Activated T-helper 9 cell treated with anti-CD3 and anti-CD28 coated beads, Interleukin-2, amount 50 U/mL, for 16 hours (primary cell): ENCODE measurements at places on chromosomes 5 and 9.

DNA sequence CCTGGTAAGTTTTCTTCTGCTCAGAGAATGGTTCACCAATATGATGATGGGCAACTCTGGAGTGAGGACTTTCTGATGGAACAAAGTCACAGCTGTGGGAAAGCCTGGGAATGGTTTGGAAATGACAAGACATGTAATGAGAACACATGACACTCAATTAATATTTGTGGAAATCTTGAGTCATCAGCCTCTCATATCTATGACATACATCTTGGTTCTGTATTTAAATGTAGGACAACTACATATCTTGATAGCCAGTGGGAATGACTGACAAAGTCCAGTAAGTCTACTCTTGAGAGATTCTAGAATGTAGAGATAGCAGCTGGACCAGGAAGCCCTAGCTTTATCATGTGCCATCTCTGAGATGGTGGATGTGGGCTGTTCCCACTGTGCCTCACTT is 85.5 kb downstream of the PALM2AKAP2 start:
- no peak for DNase-seq

GRCh38 chr9:124215956-124216355 is 41.8 kb upstream of the NEK6 start:
- no peak for DNase-seq

GRCh38 chr9:130672933-130673615 is 8.7 kb downstream of the PRDM12 start:
- DNase-seq = no peak

- no peak for DNase-seq
Measured at GRCh38 chr9:135501261-135502167, 1.0 kb downstream of the MRPS2 start.

GRCh38 chr5:160039810-160040470 is 31.0 kb downstream of the TTC1 start:
- DNase-seq = no peak

DNA sequence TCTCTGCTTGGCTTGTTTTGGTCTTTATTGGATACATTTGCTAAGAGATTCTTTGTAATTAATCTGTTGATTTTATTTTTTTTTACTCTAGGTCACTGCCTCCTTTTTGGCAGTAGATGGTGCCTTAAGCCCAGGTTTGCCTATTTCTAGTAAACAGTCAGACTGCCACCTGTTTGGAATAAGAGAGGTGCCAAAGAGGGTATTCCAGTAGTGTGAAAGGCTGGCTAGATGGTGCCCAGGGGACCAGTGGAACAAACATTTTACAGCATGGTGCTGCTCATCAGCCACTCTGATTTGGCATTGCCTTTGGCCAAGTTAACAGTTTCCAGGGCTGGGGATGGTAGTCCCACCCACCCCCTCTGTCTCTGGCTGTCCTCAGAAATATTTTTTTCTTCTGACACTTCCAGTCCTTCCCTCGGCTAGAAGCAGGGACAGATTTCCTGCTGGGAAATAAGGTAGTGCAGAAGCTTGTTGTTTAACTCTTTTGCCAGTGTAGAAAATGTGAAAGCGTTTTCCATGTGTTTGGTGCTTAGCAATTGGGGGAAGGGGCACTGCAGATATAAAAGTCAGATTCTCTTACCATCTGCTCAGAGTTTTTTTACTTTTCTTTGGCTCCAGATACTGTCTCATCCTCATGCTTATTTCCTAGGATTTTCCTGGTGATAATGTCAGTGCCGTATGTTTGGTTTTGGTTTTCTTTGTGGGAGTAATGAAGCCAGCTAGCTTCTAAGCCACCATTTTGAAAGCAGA is 36.6 kb upstream of the FBXL7 start:
- no peak for DNase-seq

- DNase-seq = no peak
Measured at GRCh38 chr9:124133727-124134126, 122.2 kb downstream of the LHX2 start.

GRCh38 chr5:142584891-142585290 is 101.0 kb downstream of the FGF1 start:
- DNase-seq = no peak

DNA sequence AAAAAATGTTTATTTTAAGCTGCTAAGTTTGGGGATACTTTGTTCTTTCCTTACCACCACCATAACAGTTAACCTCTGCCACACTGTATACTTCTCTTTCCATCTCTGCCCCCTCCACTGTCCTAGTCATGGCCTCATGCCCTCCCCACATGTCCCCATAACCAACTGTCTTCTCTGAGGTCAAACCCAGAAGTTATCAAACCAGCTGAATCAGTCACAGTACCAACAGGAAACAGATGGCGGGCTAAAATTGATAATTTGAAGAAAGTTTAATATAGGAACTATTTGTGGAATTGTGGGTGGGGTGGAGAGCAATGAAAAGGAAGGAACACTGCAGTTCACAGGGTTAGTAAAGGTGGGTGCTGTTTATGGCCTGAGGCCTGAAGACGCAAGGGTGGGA is 5.7 kb upstream of the DCTN4 start:
- no peak for DNase-seq

- no peak for DNase-seq
Measured at GRCh38 chr9:92440751-92441046, 16.4 kb upstream of the OMD start.

- DNase-seq = no peak
Measured at GRCh38 chr5:170173227-170173626, 59.6 kb upstream of the C5orf58 start.

- no peak for DNase-seq
Measured at GRCh38 chr9:78031444-78031892, at the start of gene GNAQ. GNAQ (minus strand) TSS chr9:78031811; CDS start chr9:78031235, 576 bp downstream.

DNA sequence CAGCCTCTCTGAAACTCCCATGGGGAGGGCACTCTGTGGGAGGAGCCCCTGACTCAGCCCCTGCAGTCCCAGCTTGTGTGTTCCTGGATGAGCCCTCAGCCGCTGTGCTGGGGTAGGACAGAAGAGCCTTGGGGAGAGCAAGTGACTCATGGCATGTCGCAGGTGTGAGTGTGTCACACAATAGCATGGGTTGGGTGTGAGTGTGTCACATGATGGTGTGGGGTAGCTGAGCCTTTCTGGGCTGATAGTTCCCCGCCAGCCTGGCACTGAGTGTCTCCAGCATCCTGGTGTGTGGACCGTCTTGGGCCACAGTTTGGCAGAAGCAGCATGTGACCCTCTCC is 83.4 kb downstream of the PHF2 start:
- no peak for DNase-seq

DNA sequence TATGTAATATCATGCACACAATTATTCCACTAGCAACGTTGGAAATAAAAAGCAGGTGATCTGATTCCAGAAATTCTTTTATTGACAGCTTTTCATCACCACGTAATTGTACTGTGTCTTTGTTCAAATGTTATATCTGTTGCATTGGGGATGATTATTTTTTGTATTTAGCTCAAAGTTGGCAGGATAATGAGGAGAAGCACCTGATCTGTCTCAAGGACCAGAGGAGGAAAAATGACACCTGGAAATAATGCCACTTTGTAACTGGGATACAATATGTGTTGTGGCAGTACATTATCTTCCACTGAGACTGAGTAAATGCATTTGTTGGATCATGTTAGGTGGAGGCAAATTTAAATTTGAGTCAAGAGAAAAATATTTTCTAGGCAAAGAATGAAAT is 1298.8 kb upstream of the CDH6 start:
- DNase-seq = no peak

- no peak for DNase-seq
Measured at GRCh38 chr5:90356176-90356575, 53.4 kb downstream of the CETN3 start.

- no peak for DNase-seq
Measured at GRCh38 chr9:123776708-123777537, 153.0 kb downstream of the DENND1A start.

DNA sequence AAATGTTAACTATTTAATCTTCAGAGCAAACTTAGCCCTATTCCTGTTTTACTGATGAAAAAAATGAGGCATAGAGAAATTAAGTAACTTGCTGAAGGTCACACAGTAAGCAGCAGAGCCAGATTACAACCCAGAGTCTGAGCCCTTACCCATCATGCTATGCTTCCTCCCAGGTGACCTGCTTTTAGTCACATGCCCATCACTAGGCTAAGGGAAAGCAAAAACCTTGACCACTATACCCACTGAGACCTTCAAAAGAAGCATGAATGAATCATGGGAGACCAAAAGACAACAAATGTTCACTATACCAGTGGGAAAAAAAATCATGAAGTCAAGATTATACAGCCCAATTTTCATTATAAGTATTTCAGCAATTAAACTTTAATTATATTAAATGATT is 5.3 kb upstream of the HAUS6 start:
- DNase-seq = no peak

DNA sequence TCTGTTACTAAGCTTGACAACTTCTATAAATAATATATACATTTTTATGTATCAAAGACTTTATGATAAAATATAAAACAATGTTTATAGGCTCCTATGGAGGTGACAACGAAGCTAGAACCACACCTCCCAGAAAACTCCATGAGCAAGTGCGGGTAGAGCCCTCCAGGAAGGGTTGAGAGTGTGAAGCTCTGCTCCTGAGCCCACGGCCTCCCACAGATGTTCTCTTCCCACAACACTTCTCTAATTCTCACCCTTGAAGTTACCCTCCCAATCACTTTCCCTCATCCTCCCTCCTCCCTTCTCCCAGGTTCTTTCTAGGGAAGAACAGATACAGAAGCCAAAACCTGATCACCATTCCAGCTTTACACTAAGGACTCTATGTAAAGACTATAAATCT is 427.6 kb downstream of the SPOCK1 start:
- no peak for DNase-seq

GRCh38 chr9:92026206-92027002 is 76.4 kb upstream of the ROR2 start:
- no peak for DNase-seq

DNA sequence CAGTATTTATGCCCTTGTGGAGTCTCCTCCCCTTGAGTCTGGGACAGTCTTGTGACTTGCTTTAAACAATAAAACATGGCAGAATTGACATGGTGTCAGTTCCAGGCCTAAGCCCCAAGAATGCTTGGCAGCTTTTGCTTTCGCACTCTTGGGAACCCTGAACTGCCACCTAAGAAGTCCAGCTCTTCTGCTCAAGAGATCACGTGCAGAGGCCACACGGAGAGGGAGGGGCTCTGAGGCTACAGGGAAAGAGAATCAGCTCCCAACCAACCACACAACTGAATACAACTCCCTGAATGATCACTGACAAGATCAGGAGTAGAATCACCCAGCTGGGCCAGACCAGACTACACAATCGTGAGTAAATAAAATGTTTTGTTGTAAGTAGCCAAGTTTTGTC is 97.6 kb downstream of the MED27 start:
- DNase-seq = no peak

GRCh38 chr5:160159991-160160792 is 40.9 kb upstream of the PWWP2A start:
- DNase-seq = no peak

- DNase-seq = no peak
Measured at GRCh38 chr5:40270274-40270845, 409.4 kb upstream of the PTGER4 start.

DNA sequence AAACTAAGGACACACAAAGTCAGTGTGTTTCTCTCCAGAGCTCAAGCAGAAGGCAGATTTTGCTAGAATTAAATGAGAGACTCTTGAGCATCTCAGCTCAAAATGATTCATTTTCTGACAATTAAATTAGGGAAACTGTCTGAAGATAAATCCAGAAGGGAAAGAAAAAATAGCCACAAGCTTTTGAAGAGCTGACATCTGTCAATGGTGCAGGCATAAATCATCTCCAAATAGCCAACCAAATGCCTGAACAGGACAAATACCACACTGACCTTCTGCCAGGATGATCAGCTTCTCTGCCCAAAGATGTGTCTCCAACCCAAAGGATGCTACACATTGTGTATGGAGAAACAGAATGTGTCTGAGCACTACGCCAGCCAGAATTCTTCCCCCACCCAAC is 199.3 kb downstream of the CTNND2 start:
- no peak for DNase-seq

- no peak for DNase-seq
Measured at GRCh38 chr9:18778846-18779245, 254.2 kb downstream of the SAXO1 start.

DNA sequence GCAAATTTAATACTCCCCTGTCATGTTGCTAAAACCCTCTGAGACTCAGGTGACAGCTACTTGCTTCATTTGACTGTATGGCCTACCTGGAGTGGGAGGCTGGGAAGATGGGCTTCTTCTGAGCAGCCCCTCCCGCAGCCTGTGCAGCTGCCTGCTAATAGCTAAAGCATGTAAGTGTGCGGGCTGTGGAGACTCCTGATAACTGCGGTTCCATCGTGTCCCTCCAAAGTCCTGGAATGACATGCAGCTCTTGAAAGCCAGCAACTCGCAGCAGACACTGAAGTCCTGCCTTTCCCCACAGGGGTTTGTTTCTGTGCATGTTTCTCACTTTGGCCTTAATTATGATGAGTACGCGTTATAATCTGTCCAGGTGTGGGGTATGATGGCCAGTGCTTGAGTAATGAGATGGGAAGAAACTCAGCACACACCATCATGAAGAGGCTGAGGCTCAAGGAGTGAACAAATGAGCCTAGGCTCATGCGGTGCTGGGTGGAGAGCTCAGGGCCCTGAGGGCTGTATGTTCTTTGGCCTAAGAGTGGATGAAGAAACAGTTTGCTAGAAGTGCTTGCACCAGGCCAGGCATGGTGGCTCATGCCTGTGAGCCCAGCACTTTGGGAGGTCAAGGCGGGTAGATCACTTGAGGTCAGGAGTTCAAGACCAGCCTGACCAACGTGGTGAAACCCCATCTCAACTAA is 119.1 kb downstream of the DOCK2 start:
- no peak for DNase-seq

GRCh38 chr9:99294850-99295461 is 72.9 kb downstream of the SEC61B start:
- no peak for DNase-seq

DNA sequence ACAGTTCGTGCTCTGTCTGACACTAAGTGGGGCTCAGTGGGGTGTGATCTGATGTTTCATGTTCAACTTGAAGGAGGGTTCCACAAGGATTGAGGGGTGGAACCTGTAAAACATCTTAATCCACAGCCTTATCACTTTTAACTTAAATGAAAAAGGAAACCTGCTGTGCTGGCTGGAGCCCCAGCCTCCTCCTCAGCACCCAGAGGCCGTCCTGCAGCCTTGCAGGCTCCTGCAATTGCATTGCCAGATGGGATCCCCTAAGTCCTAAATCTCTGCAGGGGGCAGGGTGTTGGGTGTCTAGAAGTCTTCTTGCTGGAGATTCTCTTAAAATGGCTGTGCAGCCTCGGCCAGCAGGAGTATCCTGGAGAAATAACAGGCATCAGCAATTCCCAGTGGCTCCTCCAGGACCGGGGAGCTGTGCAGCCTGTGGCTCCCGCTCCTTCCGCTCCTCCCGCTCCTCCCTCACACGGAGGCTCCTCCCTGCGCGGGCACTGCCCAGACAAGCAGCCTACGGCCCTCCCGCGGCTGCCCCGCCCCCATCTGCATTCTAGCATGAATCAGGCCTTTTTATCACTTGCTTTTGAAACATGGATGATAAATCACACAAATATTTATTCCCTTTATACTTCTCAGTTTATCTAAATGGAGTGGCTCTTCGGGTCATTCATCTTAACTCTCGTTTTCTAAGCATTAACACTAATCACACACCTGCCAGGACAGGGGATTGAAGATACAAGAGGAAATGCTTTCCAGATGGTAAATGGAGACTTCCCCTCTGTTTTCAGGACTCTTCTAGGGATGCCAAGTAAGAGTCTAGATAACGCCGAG is 131.0 kb downstream of the ADAMTS16 start:
- DNase-seq = no peak

GRCh38 chr9:115104908-115105307 is 13.0 kb downstream of the TNC start:
- no peak for DNase-seq
